Forelimb muscle (tissue), 1 donor: ENCODE measurements at places on chromosomes 3 and 15.

GRCh38 chr3:127848131-127849129 lies 26.1 kb upstream of the MGLL start:
- DNase-seq, result peak; percentile 25

- no peak for DNase-seq
These were observed 24.1 kb downstream of the DUT start for GRCh38 chr15:48355377-48355776.

DNA sequence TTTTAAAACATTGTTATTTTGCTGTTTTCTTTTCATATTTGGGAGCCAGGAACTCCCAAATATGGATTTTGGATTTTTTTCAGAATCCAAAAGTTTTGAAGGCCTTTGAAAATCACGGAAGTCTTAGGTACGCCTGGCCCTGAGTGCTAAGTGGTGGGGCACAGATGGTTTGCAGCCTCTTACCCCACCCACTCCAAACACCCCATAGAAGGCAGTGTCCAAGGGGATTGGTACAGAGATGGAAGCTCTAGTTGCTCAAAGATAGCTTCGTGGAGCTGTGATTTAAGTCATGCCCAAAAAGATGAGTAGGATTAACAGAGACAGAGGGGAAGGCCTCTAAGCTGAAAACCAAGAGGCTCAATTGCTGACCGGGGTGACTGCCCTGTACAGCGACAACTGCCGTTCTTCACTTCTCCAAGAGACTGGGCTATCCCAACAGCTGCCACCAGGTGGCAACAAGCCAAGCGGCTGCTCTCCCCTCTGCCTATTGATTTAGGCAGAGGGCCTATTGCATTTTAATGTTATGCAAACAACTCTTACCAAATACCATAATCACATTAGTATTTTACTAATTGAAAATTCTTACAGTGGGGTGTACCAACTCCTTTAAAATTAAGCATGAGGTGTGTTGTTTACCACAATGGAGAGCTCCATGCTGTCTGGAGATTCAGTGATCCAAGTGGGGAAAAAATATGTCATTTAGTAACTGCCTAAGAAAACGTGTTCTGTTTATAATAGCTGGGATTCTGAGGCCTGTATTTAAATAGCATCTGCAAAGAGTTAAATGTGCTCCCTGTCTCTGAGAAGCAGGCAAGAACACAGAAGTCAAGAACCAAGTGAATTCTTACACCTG lies 64.0 kb upstream of the C15orf61 start:
- DNase-seq, result no peak

GRCh38 chr3:172159962-172160538 lies 120.7 kb downstream of the FNDC3B start:
- DNase-seq, result no peak

- no peak for DNase-seq
These were observed 919.7 kb upstream of the NR2F2 start for GRCh38 chr15:95410757-95411156.

DNA sequence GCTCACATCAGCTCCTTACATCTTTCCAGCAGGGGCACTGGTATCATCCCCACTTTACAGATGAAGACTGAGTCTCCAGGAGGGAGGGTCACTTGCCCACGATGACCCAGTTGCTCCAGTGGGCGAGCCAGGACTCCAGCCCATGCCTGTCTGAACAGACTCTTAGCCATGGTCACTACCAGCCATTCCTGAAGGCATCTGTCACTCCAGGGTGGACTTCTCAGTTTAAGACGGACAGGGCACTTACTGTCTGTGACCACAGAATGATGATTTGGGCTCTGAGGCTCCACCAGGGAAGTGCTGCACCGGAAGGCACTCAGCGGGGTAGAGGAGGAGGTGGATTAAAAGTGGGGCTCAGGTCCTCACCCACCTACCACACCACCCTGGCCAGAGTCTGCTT lies 104.0 kb upstream of the SLC6A6 start:
- no peak for DNase-seq

DNA sequence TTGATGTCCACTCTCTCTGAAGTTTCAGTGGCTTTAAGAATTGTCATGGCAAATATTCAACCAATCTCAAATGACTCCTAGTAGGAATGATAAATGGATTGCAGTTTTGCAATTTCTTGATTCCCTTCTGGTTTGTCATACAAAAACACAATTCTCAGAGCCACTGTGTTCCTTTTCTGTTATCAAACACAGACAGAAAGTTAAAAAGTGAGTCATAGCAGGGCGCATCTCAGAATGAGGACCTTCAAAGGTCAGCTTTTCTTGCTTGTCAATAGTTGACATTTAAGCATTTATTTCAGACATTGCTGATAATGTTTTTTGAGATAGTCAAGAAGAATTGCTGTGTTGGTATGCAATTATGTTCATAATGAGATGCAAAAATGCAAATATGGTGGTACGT lies 405.9 kb downstream of the NR2F2 start:
- DNase-seq, result no peak

DNA sequence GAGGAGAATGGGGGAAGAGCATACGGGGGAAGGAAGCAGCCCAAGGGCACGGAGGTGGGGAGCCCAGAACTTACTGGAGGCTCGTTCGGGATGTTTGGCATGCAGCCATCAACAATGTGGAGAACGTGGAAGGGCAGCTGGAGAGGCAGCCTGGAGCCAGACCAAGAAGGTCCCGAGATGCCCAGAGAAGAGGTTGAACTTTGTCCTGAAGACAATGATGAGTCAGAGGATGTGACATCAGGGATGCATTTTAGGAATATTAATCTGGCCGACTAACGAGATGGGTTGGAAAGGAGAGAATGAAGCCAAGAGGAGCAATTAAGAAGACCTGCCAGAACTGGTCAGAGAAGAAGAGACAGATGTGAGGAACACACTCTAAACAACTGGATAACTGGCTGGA lies 98.2 kb downstream of the SRGAP3 start:
- no peak for DNase-seq

- DNase-seq, result no peak
These were observed 94.7 kb upstream of the PLXND1 start for GRCh38 chr3:129701161-129701560.

DNA sequence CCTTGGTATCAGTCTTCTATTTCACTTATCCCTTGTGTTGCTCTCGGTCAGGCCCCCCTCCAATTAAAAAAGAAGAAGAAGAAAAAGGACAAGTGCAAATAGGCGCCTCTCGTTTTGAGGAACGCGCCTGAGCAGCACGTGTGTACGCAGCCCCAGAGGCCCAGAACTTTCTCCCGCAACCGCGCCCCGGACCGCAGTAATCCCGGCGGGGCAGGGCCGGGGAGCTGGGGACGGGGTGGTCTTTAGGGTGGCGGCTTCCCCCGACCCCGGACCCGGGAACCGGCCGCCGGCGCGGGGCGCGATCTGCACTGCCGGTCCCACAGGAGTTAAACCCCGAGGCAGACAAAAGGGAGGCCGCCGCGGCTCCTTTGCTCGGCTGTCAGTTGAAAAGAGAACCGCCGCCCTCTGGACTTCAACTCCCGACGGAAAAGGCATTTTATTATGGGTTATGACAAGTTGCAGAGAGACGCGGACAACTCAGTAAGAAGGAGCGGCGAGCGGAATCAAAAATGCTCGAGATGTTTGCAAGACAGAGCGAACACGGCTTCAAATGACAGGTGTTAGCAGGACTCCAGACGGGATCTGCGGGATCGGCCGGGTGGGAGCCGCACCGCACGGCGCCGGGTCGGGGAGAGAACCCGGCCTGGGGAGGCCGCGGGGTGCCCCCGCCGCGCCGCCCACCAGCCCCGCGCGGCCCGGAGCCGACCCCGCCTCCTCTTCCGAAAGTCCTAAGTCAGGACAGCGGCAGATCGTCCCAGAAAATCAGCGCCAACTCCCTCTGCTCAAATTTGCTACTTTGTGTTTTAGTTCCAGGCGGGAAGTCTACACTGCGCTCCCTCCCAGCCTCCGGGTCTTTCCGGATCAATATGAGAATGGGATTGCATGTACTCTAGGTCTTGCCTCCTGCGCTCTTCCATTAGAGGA lies 79.0 kb downstream of the NR2F2 start:
- DNase-seq, result no peak

- no peak for DNase-seq
These were observed 12.2 kb downstream of the SEMA3G start for GRCh38 chr3:52432691-52433141.

GRCh38 chr15:57522148-57522547 lies 69.6 kb upstream of the MYZAP start:
- DNase-seq, result no peak

DNA sequence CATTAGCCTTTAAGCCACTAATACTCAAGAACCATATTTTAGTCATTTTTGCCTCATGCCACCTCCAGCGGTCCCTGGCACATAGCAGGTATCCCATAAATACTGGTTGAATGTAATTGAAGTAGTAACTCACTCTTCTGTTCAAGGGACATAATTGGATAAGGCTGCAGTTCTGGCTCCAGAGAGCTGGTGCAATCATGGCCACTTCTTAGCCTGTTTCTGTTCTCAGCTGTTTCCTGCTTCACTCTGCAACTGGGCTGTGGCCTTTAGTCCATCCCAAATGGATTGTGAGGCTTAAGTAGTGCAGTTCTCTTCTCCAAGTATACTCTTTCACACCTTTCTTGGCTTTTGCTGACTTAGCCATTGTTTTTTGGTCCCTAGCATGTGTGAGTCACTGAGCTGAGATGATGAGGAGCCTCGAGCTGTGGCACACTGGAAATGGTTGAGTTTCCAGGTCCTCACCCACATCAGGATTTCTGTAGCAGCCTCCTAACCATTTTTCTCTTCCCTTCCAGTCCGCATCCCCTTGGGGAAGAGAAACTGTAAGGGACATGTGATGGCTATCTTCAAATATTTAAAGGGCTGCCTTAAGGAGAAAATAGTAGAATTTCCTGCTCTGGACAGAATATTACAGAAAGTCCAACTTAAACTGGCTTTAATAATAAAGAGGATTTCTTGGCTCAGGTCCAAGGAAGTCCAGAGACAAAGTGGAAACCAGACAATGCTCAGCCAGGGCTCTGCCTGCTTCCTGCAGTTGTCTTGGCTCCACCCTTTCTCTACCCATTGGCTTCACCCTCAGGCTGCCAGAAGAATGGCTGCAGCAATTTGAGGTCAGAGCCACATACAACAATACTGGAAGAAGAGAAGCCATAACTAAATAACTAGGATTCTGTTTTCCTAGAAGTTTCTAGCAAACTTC lies 305.4 kb upstream of the ROPN1 start:
- DNase-seq, result no peak

- no peak for DNase-seq
These were observed 6.5 kb downstream of the RPS17 start for GRCh38 chr15:82533801-82534200.

DNA sequence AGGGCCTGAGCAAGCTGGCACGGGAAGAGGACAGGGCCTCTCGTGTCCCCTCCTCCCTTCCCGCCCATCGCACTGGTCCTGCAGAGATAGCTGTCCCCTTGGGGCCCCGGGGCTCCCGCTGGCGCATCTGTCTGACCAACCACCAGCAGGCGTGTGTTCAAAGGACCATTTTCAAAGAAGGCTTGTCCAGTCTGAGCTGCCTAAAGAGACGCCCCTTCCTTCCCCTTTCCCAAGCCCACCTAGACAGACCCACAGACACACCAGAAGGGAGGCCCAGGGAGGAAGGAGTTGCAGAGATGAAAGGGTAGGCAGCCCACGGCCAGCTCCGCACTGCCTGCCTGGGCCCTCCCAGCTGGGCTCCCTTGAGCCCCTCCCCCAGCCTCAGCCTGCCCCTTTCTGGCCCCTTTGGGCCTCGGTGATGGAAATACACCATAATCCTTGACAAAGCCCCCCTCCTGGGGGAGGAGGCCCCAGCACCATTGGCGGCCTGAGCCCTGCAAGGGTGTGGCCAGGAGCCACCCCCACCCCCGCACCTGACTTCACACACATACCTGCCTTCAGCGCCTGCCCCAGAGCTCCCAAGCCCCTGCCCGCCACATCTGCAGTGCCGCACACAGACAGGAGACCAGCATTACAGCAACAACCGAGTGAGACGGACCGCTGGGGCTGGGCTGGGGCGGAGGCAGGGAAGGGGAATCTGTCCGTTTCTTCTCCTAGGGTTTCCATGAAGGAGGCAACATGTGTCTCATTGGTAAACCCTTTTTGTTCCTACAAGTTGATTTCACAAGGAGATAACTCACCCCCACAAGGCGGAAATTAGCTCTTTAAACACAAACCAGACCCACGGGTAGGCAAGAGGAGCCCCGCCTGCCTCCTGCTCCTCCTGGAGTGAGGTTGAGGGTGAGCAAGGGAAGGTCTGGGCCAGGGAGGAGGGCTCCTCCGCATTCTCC lies at the start of gene STRA6:
Gene STRA6 (minus strand): TSS at position 336 of the 950 bp plus-strand sequence. CDS start 520 bp downstream, outside the sequence.
- no peak for DNase-seq

DNA sequence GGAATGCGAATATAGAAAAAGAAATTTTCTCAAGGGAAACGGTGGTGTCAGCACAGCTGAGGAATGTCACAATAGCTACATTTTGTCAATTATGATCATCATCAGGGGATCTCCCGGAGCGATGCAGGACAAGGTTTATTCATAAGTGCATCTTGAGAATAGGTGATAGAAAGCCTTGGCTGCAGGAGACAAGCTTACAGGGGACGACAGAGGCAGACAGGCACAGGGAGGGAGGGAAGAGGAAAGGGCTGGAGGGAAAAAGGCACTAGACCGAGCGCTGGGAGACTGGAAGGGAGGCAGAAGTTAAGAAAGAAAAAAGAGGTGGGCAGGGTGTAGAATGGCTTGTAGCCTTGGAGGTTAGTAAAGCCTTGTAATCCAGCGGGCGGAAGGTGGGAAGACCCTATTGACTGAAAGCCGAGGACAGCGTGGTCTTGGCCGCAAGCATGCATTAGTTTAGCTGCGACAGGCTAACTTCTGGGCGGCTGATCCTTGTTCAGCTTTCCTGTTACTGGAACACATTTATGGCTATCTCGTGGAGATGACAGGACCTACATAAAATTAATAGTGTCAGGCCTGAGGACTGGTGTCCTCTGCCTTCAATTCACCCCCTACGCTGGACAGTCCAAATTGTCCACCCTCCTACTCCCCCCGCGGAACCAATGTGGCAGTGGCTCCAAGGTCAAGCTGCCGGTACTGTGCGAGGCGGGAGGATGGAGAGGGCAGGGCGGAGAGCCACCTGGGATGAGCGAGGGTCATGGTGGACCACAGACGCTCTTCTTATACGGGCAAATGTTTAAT lies 1.4 kb upstream of the NECTIN3 start:
- no peak for DNase-seq
